ENCODE measurements at places on chromosomes 3 and 15.

DNA sequence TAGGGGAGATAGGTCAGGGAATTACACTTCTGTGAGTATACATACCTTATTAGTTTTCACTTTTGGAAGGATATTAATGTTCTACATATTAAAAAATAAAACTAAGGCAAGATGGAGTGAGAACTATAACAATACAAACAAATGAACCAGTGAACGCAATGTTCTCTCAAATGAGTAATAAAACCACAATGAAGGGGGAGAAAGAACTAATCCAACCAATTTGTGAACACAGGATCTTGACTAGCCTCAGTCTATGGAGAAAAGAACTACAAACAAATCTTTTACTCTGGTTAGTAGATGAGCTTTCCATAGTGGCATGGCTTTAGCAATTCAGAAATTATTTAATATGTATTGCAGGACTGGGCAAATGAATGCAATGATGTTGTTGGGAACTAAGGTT lies 26.9 kb upstream of the ATOSA start:
- no peak for DNase-seq

DNA sequence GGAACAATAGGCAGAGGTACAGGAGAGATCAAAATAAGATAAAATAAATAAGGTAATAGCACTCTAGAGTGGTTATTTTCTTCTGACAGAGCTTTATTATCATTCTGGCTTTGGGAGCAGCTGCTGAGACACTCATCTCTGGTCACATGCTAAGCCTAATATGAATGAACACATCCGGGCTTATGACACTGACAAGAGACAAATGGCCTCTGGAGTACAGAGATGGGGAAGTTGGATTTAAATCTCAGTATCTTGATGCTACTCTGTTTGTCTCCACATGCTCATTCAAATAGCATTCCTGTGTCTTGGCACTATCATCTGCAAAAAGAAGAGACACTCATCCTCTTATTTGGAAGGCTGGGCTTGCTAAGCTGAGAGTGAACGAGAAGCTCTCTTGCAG lies 55.6 kb downstream of the TMEM45A start:
- DNase-seq, result no peak

- no peak for DNase-seq
Measured at GRCh38 chr3:77321646-77322045, 281.7 kb downstream of the ROBO2 start.

DNA sequence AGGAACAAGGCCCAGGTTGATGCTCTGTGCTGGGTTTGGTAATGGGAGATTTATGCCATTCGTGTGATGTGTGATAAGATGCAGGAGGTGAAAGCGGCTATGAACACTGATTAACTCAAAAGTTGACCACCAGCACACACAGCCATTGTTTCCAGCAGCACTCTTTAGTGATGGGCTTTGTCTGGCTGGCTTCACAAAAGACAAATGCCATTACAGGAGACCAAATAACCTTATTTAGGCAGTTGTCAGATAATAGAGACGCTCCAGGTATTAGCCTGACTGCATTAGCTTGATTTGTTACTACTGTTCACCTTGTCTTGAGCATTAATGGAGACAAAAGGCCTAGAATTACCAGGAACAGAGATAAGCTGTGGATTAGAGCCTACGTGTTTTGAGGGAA lies 5.1 kb downstream of the HESX1 start:
- no peak for DNase-seq

DNA sequence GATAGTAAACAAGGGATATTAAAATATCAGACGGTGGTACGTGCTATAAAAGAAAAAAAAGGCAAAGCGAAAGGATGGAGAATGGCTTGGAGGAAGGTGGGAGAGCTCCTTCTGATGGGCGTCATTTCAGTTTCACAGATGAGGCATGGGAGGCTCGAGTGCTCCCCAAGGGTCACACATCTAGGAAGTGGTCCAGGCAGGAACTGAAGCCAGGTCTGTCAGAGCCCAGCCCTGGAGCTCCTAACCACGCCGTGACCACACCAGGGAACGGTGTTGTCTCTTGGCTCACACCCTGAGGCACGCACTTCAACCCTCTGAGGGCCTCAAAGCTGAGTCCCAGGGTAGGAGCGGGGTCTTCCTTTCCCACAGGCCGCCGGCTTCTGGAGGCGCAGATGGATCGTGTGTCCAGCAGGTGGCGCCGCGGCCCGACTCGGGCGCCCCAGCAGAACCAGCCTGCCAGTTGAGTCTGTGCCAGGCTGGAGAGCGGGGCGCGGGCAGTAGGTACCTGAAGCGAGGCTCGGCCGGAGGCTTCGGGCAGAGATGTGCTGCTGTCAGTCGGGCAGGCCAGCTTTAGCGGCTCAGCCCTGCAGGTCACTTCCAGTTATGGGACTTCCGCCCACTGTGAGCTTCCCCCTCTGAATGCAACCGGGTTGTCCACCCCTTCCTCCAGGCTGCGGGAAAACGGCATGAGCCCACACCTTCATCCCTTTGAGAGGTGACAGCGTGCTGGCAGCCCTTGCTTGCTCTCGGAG lies 68.1 kb downstream of the SLC6A1 start:
- peak; percentile 74 for DNase-seq

DNA sequence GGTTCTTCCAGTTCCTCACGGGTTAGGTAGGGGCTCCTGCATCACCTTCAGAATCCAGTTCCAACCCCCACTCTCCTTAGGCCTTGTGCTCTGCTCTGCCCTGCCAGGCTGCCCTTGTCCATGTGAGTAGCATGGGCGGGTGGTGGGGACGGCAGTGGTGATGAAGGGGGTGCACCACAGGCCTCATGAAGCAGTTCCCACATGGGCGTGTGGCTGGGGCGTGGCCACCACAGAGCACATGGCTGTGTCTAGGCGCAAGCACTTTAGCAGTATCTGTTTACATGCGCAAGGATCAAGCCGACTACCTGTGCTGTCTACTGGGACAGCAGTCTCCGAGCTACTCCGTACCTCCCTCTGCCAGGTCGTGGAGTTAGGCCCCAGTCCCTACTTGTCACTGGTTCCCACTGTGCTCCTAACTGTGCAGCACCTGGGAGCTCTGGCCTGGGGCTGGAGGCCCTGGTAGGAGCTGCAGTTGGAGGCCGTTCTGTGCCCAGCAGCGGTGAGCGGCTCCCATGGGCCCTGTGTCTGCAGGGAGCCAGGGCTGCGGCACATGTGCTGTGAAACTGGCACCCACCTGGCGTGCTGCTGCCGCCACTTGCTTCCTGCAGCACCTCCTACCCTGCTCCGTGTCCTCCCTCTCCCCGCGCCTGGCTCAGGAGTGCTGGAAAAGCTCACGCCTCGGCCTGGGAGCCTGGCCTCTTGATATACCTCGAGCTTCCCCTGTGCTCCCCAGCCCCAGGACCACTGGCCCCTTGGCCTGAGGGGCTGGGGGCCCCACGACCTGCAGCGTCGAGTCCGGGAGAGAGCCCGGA lies 53.5 kb downstream of the PLXNA1 start:
- DNase-seq, result no peak

GRCh38 chr3:194554473-194555123 lies 67.8 kb upstream of the ATP13A3 start:
- DNase-seq, result no peak

DNA sequence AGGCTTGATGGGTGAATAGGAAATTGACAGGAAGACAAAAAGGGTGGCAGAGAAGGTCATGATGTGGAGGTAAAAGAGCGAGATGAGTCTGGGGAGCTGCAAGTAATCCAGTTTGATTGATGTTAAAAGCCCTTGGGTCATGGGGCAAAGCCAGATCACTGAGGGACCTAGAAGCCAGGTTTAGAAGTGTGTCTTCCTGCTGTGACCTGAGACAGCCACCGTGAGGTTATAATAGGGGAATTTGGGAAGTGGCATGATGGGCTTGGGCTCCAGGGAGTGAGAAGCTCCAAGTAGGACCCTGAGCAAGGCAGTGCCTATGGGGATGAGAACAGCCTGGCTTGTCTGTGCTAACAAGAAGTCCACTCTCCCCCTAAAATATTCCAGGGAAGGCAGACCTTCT lies 298.5 kb downstream of the RPLP1 start:
- no peak for DNase-seq

DNA sequence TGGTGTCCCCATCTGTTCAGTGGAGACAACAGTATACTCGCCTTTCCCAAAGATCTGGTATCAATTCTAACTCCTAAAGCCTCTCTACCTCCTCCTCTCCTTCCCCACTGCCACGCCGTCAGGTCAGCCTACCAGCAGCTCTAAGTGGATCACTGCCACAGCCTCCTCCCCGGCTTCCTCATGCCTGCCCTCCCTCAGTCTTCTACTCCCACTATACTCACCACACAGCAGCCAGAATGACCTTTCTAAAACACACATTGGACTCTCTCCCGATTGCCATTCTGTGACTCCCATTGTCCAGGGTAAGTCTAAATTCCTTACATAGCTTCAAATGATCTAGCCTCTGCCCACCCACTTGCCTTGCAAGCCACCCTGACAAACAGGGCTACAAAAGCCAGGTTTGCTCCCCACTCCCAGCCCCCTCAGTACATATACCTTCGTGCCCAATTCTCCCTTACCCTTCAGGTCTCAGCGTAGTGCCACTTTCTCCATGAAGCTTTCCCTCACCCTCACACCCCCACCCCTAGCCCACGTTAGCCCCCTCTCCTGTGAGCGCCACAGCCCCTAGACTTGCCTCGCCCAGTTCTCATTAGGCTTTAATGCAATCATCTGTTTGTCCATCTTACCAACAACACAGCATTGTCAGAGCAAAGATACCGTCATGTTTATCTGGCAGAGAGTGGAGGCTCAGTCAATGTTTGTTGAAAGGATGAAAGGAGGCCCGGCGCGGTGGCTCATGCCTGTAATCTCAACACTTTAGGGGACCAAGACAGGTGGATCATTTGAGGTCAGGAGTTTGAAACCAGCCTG lies 9.5 kb upstream of the SEMA7A start:
- DNase-seq, result no peak

- DNase-seq, result no peak
Measured at GRCh38 chr15:83716605-83717004, 62.7 kb downstream of the ADAMTSL3 start.

- no peak for DNase-seq
Measured at GRCh38 chr3:16335772-16336645, 71.0 kb downstream of the OXNAD1 start.

DNA sequence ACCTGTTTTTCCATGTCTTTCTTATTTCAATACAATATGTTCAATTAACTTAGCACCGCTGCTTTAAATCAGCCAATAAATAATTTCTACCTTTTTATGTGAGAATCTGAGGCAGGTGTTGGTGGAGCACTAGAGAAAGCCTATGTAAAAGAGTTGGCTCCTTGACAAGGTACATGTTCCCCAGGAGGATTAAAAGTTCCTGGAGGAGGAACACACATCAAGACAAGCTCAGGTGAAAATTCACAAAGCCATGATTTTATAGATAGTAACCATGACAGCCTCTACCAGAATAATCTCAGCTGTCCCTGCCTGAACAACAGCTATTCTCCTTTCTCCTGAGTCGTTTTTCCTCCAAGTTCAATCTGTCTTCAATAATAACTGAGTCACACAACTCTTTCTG lies 3.4 kb upstream of the ZBED2 start:
- DNase-seq, result no peak

GRCh38 chr15:91265416-91265940 lies 165.4 kb downstream of the SV2B start:
- DNase-seq, result no peak

GRCh38 chr3:170359178-170359704 lies 1.7 kb downstream of the SKIL start:
- no peak for DNase-seq

GRCh38 chr3:184616436-184616835 lies 54.9 kb downstream of the EPHB3 start:
- no peak for DNase-seq

- DNase-seq, result no peak
Measured at GRCh38 chr3:131591394-131592014, 88.7 kb upstream of the MRPL3 start.

- DNase-seq, result no peak
Measured at GRCh38 chr3:171320750-171321558, 139.3 kb downstream of the TNIK start.

- DNase-seq, result no peak
Measured at GRCh38 chr3:116314476-116314875, 130.8 kb downstream of the LSAMP start.

- no peak for DNase-seq
Measured at GRCh38 chr15:95687686-95688085, 642.8 kb upstream of the NR2F2 start.

DNA sequence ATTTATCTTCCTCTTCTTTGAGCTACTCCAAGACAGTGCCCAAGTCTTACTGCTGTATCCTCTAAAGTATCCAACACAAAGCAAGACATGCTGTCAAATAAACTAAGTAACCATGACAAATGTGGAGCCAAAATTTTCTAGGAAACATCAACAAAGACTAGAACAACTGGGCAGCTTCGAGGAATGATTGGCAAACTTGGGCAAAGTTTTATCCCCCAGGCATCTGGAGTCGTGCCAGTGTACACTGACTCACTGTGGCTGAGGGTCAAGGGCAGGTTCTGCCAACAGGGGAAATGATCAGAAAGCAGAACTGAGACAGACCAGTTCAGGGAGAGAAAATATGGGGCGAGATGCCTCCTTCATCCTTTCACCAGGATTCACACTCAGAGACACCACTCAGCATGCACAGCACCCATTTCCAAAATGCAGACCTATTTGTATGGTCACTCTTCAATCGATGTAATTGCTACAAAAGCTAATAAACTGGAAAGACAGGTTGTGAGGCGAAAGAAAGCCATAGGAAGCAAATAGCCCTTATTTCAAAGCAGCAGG lies 65.8 kb downstream of the MB21D2 start:
- DNase-seq, result no peak

DNA sequence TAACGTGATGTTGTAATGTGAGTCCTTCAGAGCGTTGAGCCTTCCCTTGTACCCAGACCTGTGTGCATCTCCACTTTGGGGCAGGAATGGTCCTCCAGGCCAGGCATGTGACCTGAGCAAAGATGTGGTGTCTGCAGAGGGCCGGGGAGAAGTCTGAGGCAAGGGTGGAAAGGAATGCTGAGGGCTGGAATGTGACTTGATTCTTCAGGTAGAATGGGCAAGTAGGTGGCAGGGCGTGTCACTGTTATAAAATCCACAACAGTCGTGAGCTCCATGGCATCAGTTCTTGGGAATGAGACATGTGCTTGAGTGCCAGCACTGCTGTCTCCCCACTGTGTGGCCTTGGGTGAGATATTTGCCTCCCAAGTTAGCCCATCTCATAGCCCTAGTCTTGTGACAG lies 24.0 kb upstream of the BSN start:
- DNase-seq, result no peak

DNA sequence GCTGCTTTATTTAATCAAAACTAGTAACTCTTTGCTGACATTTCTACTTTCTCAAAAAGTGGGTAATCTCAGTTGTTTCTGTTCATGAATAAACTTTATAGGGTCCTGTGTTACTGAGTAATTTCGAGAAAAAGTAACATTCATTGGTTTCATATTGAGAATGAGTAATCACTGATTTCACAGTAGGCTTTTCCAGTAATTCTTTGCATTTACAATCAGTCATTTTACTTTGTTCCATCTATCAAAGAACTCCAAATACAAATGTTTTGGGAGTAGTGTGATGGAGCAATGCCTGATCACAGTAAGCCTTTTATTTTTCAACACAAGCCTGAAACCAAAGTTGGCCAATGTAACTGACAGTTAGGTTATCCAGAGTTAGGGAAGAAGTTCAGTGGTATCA lies 353.6 kb downstream of the ULK4 start:
- no peak for DNase-seq
